ENCODE measurements at places on chromosomes 13 and 19. TPM values are rescaled to one million over a fixed set of nuclear protein-coding genes. Genes with fewer than 3 reads are reported as not detected.

Gene LRG1
- 22.5 TPM for total RNA-seq

Gene PGLYRP1
- total RNA-seq, result not detected

Gene MISP3
- total RNA-seq, result 8.9 TPM

Gene CILP2
- total RNA-seq, result not detected

Gene ACP7
- 0.57 TPM for total RNA-seq

Gene ZNF599
- 6.1 TPM for total RNA-seq

Gene PCDH17
- 0.83 TPM for total RNA-seq

Gene NLRP11
- not detected for total RNA-seq

DNA sequence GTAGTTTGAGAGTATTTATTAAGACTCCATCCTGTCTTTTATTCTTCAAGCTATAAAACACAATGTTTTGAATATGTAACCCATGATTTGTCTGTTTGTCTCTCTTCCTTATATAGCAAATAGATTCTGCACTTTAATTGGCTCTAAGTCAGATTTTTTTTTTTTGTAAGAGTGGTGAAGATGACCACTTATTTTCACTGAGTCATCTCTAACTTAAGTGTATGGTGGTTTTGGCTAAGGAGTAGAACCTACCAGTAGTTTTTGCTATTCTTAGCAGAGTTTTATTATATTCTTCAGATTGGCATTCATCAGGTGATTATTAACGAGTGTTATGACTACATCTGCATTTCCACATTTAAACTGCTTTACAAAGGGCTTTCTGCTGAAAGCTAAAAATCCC is 194.7 kb downstream of the LMO7 start:
- DNase-seq, result no peak

GRCh38 chr13:99228737-99229691 is 28.4 kb downstream of the UBAC2 start:
- DNase-seq, result no peak

- DNase-seq, result no peak
These were observed 268.2 kb upstream of the MAB21L1 start for GRCh38 chr13:35744566-35745178.

DNA sequence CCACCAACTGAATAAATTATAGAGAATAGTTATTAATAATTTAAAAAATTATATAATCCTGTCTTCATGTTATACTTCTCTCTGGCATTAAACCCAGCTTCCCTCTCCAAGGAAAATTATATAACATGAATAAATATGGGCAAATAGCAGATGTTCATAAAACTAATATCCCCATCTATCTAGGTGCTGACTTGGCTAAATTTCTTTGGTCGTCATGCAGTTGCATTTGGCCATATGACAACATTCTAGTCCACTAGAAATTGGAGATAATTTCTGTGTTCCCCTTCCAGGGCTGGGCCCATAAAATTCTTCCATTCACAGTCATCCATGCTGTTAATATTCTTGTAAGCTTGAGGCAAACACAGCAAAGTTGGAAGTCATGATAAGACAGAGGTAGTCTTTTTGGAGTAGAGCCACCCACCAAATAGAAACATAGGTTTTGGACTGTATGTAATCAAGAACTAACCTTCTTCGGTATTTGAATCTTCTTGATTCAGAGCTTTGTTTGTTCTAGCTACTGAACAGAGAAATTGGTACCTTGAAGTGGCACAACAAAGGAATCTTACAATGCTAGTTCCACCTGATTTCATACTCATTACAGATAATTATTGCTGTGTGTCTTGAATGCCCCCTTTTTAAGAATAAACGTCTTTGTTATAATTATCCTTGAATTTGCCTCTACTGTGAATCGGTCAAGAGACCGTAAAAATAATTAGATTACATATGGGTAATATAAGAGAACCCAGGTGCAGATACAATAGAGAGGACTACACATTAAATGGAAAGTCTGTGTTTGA is 678.5 kb upstream of the PCDH20 start:
- no peak for DNase-seq

DNA sequence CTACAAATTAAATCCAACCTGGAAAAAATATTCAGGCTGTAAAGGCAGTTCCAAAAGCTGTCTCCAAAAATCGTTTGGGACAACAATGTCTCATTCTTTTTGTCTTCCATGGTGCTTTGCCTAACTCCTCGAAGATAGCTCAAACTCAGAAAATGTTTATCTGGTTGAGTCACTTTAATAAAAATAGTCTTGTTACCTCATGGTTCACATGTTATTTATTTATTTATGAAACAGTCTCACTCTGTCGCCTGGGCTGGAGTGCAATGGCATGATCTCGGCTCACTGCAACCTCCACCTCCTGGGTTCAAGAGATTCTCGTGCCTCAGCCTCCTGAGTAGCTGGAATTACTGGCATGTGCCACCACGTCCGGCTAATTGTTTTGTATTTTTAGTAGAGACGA is 4.9 kb upstream of the BRD4 start:
- DNase-seq, result no peak

DNA sequence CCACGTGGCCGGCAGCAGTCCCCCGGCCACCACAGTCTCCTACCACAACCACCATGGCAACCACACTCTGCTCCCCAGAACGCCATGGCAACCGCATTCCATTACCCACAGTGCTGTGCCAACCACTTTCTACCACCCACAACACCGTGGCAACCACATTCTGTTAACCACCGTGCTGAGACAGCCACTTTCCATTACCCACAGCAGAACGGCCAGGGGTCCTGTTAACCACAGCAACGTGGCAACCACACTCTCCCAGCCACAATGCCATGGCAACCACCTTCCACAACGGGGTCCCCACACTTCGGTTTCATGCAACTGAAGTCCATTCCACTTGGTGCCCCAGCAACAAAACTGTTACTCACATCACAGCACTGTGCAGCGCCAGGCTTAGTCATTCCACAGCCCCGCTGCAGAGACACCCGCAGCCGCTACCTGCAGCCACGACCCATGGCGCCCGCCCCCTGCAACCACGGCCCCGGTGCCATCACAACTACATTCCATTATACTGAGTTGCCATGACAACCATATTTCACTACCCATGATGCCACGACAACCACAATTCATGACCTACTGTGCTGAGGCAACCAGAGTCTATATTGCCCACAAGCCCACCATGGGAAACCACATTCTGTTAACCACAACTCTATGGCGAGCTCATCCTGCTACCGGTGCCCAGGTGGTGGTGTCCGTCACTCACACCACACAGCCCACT is 10.0 kb downstream of the DPF1 start:
- DNase-seq, result no peak

- DNase-seq, result no peak
These were observed 124.5 kb downstream of the KDM4B start for GRCh38 chr19:5093297-5093928.

DNA sequence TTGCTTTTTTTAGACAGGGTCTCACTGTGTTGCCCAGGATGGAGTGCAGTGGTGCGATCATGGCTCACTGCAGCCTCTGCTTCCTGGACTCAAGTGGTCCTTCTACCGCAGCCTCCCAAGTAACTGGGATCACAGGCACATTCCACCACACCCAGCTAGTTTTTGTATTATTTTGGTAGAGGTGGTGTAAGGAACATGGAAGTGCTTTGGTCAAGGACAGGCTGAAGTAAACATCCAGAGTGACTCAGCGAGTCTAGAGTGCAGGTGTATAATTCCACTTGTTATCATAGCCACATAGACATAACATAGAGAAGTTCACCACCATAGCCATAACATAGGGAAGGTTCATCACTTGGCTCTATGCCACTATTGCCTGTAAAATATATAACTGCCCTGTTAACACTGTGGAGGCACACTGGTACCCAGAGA is 98.6 kb downstream of the RBM26 start:
- DNase-seq, result no peak

DNA sequence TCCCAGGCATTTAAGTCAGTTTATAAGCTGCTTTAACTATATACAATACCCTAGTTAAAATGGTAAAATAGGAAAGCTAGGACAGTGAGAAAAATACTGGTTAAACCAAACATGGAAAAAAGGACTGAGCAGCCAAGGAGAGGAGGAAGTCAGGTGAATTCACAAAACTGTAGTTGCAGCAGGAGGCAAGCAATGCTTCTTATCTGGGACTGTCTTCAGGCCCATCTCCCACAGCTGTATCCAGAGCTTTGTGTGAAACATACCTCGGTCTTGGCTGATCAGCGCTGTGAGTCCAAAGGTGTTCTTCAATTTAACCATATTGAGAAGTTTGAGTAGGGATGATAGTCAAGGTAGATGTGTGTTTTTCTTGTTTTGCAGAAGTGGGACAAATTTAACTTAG is 15.7 kb upstream of the SUPT20H start:
- DNase-seq, result no peak

- DNase-seq, result no peak
These were observed 24.3 kb downstream of the ARL11 start for GRCh38 chr13:49652355-49653305.

DNA sequence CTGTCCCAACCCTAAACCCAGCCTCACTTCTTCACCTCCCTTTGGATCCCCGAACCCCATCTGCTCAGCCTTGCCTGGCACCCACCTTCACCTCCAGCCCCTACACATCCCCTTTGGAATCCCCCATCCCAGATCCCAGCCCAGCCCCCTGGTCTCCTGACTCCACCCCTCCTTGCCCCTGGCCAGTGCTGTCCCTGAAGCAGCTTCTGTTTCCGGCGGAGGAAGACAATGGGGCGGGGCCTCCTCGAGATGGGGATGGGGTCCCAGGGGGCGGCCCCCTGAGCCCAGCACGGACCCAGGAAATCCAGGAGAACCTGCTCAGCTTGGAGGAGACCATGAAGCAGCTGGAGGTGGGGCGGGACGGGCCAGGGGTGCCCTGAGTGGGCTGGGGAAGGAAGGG is 22.0 kb downstream of the ERFL start:
- DNase-seq, result no peak

GRCh38 chr13:98141509-98142379 is 1.1 kb upstream of the FARP1 start:
- DNase-seq, result no peak

DNA sequence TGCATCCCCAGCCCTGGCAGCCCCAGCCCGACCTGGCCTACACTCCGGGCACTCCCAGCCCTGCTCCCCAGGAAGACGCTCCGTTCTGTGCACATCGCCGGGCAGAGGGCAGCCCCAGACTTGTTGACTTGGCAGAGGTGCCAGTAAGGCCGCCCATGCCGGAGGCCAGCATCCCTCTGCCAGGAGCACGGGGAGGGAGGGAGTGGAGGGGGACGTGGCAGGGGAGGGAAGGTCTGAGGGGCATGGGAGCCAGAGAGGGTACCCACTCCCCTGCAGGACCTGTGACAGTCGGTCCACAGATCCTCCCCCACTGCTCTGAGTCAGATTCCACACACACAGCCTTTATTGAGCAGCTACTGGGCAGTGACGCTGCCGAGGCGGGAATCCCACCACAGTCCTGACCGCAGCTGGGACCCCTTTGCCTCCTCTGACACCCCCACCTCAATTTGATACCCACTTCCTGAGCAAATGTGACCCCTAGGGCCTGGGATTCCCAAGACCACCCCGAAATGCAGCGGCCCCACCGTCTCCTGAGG is 1.9 kb upstream of the NKPD1 start:
- no peak for DNase-seq

- DNase-seq, result no peak
These were observed 3.3 kb upstream of the ICAM4 start for GRCh38 chr19:10283301-10284064.

Data from esophagus squamous epithelium (tissue), 5 donors.